ENCODE measurements at places on chromosomes 6 and 20.
A peak's percentile ranks its signal among the peaks of the same experiment; 100 is the strongest.

GRCh38 chr6:50825375-50826036, 6.8 kb downstream of the TFAP2B start:
- H3K4me3 ChIP-seq: peak overlapping the region; percentile 96
- H3K36me3 ChIP-seq: peaks cover 50% of the 10 kb centered on the region
- peak overlapping the region; percentile 90 for H3K27ac ChIP-seq
- no peak for DNase-seq
- peaks cover 99% of the 10 kb centered on the region for H3K27me3 ChIP-seq

DNA sequence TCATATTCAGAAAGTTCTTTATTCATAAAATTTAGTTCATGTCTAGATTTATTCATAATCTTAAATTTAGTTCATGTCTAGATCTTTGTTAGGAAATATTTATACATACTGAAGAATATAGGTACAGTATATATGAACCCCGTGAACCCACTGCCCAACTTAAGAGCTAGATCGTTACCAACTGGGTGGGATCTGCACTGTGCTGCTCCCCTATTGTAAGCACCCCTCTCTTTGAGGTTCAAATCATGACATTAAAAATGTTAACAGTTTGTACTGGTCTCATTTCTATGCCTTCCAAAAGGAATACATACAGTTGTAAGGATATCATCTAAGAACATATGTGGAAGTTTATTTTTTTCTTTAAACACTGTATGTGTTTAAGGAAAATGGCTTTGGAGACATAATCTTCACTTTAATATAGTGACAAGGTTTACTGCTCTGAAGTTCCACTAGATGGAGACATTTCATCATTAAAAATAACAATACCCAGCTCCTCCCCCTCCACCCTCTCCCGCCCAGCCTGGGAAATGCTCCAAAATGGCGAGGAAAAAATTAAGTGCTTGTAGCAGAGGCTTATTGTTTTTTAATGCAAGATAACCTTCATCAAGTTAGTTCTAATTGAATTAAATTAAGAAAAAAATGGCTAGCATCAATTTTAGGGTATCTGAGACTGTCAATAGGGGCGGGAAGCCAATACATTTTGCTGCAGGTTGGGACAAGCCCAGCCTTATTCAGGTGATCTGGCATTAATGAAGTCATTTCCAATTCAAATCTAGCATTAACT, 104.1 kb upstream of the TRAF3IP2 start:
- DNase-seq: no peak
- H3K27me3 ChIP-seq: no peaks in the 10 kb centered on the region
- peak overlapping the region; percentile 85 for H3K4me3 ChIP-seq
- H3K27ac ChIP-seq: no peak overlapping the region

DNA sequence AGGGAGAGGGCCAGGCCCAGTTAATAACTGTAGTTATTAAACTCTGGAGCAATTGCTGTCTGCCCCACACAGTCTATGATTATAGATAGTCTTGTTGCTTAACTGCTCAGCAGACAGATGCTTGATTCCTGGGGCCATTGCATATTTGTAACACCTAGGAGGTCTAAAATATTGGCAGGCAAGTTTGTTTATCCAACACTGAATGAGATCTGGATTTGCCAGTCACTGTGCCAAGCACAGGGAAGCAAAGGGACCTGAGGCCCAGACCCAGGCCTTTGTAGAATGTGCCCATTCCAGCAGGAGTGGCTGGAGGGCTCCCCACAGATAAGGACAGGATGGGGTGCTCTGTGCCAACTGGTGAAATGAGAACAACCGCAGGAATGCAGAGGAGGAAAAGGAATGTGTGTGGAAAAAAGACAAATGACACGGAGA, 17.6 kb upstream of the ENTPD6 start:
- no peaks in the 10 kb centered on the region for H3K4me1 ChIP-seq
- peaks cover 28% of the 10 kb centered on the region for H3K27me3 ChIP-seq
- H3K36me3 ChIP-seq: no peaks in the 10 kb centered on the region
- DNase-seq: no peak
- no peak overlapping the region for H3K27ac ChIP-seq

DNA sequence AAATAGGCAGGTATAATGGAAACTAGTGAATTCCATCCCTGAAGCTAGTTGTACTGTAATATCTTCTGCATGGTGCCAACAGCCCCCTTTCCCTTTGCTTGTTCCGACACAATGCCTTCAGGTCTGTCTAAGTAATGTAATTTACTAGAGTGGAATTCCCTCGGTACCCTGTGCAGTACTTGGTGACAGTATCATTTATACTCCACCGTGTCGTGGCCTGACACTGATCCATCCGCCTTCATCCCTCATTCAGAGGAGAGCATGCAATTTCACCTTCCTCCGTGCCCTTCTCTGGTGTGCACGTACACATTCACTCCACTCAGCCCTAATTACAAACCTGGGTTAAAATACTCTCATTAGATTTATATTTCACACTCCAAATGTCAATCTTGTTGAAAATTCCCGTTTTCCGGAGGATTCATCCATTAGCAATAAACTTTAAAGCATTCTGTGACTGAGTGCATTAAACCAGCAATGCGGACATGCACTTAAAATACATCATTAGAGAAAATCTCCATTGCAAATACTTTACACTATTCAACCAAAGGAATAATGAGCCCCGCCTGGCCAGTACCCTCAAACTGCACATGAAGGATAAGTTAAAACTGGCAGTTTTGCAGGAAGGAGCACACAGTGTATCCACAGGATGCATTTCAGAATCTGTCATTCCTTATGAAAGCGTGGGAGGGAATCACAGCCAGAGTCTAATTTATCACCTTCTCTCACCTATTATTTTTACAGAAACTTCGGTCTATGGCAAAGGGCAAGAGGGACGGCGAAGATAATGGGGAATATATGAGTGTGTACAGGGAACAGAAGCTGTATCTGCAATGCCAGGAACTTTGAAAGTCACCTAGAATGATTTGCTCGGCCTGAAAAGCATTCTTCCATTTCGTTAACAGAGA, 182.5 kb downstream of the GJA10 start:
- H3K36me3 ChIP-seq: no peaks in the 10 kb centered on the region
- H3K27ac ChIP-seq: peak overlapping the region; percentile 31
- peaks cover 76% of the 10 kb centered on the region for H3K4me1 ChIP-seq
- no peaks in the 10 kb centered on the region for H3K27me3 ChIP-seq
- H3K4me3 ChIP-seq: no peak overlapping the region

DNA sequence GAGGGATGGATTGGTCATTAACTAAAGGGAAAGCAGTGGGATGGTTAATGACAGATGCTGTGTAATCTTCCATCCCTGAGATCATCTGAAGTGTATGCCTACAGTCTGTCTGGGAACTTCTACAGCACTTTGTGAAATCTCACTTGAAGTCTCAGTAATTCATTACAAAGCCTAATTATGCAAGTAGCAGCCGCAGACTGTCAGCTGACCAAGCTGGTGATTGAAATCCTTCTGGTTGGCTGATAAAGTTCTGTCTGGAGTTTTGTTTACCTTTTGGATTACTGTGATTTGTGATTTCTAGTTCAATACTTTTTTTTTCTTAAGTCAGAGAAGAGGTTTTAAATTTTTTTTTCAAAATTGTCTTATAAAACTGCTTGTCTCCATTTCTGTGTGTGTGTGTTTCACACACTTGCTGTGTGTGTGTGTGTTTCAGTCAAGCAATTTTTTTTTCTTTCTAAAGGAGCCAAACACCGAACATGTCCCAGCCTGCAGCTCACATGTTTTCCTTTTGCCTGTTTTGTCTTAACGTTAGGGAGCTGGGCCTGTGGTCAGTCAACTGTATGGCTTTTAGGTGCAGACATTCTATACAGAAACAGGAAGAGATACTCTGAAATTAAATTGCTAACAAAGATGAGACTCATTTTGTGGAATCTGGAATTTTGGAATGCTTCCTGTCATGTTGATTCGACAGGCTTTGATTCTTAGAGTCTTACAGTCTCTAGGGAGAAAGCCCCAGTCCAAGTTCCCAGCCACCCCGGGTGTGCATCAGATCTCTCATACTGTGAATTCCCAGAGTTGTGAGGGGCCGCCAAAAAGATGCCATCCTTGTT, 28.5 kb upstream of the ADGRF4 start:
- H3K4me1 ChIP-seq: peaks cover 19% of the 10 kb centered on the region
- H3K27me3 ChIP-seq: no peaks in the 10 kb centered on the region
- no peak for DNase-seq
- H3K36me3 ChIP-seq: no peaks in the 10 kb centered on the region

- H3K36me3 ChIP-seq: peaks cover 11% of the 10 kb centered on the region
- no peak overlapping the region for H3K4me3 ChIP-seq
- no peaks in the 10 kb centered on the region for H3K27me3 ChIP-seq
- DNase-seq: no peak
- no peaks in the 10 kb centered on the region for H3K4me1 ChIP-seq
Observed at GRCh38 chr20:20624914-20625313, 87.5 kb downstream of the RALGAPA2 start.

DNA sequence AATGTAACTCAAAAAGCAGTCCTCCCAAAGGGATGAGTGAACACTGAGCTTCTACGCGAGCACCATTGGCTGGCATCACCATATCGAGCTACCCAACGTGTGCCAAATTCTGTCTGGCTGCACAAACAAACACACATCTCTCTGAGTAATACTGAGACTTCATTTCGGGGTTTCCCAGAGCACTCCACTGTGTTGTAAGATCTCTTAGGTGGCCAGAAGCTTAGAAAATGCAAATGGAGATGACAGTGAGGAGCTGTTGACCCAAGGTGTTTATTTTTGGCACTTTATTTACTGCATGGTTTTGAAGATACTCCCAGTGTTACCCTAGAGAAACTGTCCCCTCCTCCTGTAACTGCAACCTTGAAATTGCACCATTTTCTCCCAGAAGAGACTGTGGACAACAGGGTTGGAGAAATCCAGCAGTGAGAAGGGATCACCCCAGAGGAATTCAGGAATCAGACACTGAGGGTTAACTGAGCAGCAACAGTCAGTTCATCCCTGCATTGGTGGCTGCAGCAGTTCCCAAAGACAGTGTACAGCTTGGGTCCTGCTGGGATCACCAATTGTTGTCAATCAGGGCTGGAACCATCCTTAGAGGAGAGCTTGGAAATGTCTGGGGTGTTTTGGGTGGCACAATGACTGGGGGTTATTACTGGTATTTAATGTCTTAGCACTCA, 1.0 kb upstream of the RIPOR2 start:
- peaks cover 23% of the 10 kb centered on the region for H3K4me1 ChIP-seq
- no peak overlapping the region for H3K27ac ChIP-seq
- H3K4me3 ChIP-seq: no peak overlapping the region

DNA sequence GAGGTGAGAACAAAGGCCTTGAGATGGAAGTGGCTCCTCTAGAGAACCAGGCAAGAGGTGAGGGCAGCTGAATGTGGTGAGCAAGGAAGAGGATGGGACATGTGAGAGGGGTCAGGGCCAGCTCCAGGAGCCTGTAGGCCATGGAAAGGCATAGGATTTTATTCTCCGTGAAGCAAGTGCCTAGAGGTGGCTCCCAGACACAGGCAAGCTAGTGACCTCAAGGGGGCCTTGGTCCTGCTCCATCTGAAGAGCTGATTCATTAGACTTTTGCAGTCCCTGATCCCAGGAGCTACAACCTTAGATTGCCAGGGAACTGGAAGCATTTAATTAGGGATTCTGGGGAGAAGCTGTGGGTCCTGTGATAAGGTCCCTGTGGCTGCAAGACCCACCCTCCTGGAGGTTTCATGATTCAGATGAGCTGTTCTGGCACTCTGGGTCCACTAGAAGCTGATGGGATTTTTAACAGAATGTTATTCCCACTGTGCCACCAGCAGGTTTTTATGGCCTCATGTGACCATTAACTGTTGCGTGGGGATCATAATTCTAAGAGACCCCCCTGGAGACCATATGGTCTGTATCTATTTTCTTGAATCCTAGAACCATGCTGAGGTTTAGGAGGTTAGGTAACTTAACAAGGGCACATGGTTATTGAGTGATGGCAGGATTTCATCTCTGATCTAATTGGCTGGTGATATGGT, 90.5 kb downstream of the ELOVL5 start:
- H3K4me1 ChIP-seq: no peaks in the 10 kb centered on the region
- no peak for DNase-seq
- no peaks in the 10 kb centered on the region for H3K27me3 ChIP-seq
- H3K27ac ChIP-seq: no peak overlapping the region
- no peak overlapping the region for H3K4me3 ChIP-seq
- peaks cover 45% of the 10 kb centered on the region for H3K36me3 ChIP-seq

GRCh38 chr6:128569732-128570679, 49.6 kb upstream of the PTPRK start:
- DNase-seq: no peak
- no peak overlapping the region for H3K27ac ChIP-seq
- H3K4me3 ChIP-seq: no peak overlapping the region
- H3K4me1 ChIP-seq: no peaks in the 10 kb centered on the region

DNA sequence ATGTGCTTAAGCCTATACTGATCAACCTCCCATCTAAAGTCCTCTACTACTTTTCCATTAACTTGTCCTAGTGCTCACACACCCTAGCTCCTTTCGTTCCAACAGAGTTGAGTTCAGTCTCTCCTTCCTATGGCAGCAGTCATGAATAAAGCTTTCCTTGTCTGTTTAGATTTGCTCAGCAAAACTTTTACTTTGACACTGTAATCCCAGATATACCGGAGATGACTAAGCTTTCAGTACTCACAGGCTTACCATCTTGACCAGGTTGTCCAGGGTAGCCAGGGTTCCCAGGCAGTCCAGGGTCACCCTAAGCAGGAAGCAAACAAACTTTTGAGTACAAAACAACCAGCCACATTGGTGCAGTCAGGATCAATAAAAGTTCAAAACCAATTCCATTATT, 90.7 kb downstream of the COL21A1 start:
- no peak for DNase-seq
- no peaks in the 10 kb centered on the region for H3K27me3 ChIP-seq
- H3K4me1 ChIP-seq: no peaks in the 10 kb centered on the region
- no peak overlapping the region for H3K4me3 ChIP-seq
- H3K27ac ChIP-seq: no peak overlapping the region

DNA sequence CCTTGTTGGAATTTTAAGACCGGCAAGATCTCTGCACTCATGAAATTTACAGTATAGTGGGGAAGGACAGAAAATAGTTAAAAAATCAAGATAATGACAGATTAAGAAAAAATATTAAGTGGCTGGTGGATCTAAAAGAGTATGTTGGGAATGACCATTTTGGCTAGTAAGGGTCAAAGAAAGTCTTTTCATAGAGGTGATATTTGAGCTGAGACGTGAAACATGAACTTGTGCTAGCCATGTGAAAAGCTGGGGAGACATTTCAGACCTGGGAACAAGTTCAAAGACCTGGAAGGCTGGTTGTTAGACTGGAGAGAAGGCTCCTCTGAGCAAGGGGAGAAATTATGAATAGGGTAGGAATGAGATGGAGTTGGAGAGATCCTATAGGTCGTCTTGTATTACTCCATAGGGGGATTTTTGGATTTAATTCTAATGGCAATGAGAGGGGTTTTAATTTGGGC, 4.7 kb downstream of the BICRAL start:
- DNase-seq: no peak
- H3K27me3 ChIP-seq: no peaks in the 10 kb centered on the region
- no peak overlapping the region for H3K27ac ChIP-seq
- H3K36me3 ChIP-seq: peaks cover 6% of the 10 kb centered on the region
- H3K4me1 ChIP-seq: peaks cover 24% of the 10 kb centered on the region
